ENCODE measurements at places on chromosomes 13 and 19.

- DNase-seq: no peak
These were observed 350.1 kb downstream of the PCDH9 start for GRCh38 chr13:66879988-66880387.

DNA sequence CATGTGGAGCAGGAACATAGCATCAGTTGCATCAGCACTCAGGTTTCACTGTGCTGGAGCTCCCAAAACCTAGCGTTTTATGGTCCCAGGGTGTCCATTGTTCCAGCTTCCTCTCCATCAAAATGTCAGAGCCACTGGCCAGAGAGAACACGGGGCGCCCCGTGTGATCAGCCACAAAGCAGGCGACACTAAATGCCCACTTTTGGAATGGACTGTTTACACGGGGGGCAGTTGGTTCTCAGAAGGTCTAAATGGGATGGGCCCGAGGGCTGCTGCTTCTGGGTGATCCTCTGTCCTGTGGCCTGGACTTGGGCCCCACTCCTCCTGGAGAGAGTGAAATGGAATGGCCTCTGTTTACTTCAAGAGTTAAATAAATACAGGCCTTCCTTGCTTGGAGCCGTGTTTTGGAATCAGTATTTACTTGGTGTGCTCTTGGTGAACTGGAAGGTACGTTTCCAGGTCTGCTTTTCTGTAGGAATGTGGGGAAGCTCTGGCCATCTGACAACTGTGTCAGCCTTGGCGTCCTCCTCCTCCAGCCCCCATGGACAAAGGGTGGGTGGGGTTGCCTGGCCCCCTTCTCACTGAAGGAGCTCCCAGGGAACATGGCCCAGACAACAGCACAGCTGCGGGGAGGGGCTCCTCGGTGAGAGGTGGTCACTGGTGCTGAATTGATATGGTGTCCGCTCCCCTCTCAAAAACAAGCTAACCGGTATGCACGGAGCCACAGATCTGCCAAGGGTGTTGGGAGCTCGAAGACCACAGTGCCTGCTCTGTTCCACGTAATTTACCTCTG, 16.1 kb upstream of the MCF2L start:
- no peak for DNase-seq

GRCh38 chr13:37087486-37087885, 18.0 kb downstream of the CSNK1A1L start:
- DNase-seq: no peak

DNA sequence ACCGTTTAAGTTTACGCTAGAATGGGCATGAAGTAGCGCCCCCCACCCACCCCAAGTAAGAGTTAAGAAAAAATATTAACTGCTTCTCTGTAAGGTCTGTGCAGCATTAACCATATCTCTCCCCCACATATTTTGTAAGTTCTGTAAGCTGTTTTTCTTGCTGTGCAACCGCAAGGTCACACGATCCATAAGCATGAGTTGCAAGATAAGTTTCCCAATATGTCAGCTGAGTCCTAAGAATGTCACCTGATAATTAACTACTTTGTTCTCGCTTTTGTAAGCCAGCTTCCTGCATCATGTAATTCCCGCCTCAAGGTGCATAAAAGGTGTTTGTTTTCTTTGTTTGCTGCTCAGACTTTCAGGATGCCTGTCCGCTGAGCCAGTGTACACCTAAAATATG, 187.0 kb downstream of the MYO16 start:
- DNase-seq: no peak

DNA sequence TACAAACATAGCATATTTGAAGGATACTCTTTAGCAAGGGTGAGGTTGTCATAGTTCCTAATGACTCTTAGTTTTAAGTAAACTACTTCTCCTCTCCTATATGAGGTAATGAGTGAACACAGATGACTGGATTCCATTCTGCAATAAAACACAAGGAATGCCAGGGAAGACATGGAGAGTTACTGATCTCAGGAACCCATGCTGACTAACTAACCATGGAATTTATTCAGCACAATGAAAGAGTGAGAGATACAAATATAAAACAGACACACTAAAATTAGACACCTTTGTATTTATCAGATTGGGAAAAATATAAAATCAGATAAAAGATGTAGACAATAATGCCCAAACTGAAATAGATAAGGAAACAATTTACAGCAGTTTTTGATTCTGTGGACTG, 1525.9 kb upstream of the SLC10A2 start:
- DNase-seq: no peak

GRCh38 chr19:5893907-5894703, 9.5 kb downstream of the NDUFA11 start:
- DNase-seq: no peak

DNA sequence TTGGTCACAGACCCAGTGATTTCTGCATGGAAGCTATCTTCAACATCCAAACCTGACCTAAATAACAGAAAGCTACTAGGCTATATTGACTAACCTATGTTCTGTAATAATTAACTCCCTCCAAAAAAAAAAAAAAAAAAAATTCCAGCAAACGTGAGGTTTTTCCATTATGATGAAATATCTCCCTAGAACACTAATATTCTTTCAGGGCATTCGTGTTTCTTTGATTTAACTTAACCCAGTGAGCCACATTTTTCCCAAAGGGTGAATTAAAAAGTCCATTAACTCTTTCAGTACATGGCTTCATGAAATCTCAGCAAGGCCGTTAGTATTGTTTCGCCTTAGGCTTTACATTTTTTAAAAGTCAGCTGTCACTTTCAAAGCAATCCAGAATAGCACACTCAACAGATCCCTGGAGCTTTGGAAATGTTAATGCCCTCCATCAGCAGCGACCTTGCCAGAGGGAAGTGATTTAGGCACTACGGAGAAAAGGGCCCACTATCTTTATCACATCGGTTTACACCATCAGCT, 175.8 kb downstream of the DCT start:
- no peak for DNase-seq

GRCh38 chr13:42007844-42008243, 40.6 kb upstream of the DGKH start:
- no peak for DNase-seq

- no peak for DNase-seq
These were observed 154.2 kb downstream of the TNFRSF19 start for GRCh38 chr13:23724196-23724970.

DNA sequence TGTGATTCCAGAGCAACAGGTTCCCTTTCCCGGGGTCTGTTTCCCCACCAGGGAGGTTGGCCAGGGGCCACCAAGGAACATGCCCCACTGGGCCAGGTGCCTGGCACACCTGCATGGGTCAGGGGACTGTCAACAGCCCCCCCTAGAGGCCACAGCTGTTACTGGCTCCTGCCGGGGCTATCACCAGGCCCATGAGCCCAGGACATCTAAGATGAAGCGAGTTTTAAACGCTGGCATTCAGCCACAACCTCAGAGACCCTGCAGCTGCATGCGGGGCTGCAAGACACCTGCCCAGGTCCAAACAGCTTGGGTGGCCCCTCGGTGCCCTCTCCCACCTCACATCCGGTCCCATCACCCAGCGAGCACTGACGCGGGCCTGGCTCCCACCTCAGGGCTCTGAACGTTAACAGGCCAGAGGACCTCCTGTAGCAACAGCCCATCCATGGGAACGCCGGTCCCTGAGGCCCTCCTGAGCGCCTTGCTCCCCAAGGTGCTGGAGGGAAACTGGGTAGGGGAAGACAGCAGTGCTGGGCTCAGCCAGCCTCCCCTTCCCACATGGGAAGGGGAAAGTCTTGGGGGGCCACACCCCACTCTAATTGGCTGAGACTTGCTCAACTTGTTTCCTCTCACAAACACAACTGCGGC, 12.0 kb downstream of the KHSRP start:
- DNase-seq: no peak

Measured in stimulated activated CD4-positive, alpha-beta T cell treated with anti-CD3 and anti-CD28 coated beads, Interleukin-1b, Interleukin-23, amount 100 ng/mL, for 24 hours (primary cell).